ENCODE measurements at places on chromosomes 11 and 22.

GRCh38 chr11:46055371-46055770, 65.9 kb downstream of the PHF21A start:
- no peak for DNase-seq

DNA sequence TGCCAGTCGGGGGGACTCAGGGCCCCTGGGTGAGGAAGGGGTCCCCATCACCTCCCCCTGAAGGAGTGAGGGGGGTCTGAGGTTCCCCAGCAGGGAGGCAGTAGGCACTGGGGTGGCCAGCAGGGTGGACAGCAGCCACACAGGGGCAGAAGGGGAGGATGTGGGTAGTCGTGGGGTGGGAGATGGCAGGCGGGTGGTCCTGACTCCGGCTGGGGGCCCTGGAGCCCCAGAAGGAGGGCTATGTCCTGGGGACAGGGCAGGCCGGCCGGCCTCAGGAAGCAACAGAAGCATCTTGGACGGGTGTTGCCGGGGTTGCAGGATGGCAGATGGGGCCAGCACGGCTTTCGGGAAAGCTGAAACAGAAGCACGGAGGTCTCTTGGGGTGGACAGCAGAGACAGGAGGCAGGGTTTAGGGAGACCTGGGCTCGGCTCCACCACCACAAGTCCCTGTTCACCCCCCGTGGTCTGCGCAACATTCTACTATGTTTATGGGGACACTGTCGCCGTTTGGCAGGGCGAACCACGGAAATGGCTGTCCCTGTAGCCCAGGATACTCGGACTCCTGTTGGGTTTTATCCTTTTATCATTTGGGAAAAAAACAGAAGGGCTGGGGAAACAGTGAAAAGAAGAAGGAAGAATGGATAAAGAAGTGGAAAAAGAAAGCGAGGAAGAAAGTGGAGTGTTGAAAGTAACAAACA, 14.1 kb downstream of the VWCE start:
- DNase-seq = no peak

GRCh38 chr11:46346886-46347636, at the start of gene DGKZ:
Gene DGKZ, plus strand, starts transcription at chr11:46347463. Its CDS starts 197 bp downstream, at chr11:46347660.
- no peak for DNase-seq

- peak; percentile 44 for DNase-seq
Measured at GRCh38 chr22:45577746-45578523, 75.3 kb downstream of the FBLN1 start.

All from SK-N-MC (cell line).